ENCODE measurements at places on chromosomes 3 and 15.
A peak's percentile ranks its signal among the peaks of the same experiment; 100 is the strongest.

DNA sequence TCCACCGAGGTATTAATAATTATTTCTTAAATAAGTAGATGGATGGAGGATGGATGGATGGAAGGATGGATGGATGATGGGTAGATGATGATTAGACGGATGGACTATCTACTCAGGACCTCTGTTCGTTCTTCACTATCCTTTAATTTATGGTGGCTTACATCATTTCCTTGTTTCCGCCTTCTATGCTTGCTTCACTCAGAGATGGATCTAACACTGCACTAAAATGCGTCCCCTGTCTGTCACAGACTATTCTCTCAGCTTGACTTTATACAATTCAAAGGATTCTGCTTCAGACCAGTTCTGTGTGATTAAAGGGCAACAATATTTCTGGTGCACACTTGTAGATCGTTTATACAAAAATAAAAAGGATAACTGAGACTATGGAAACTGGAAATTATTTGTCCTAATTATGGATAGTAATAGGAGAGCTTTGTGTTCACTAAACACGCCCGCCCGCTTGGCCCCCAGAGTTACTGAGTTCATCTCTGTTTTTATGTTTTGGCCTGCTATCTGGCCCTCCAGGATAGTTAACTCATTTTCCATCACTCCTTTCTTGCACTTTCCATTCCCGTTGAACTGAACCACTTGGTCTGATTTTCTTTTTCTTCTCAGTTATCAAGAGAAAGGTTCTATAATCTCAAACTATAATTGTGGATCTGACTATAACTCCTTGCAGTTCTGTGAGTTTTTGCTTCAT is 41.4 kb upstream of the CA12 start:
- DNase-seq = no peak

- no peak for DNase-seq
These were observed 31.2 kb downstream of the GOLGB1 start for GRCh38 chr3:121718205-121718846.

DNA sequence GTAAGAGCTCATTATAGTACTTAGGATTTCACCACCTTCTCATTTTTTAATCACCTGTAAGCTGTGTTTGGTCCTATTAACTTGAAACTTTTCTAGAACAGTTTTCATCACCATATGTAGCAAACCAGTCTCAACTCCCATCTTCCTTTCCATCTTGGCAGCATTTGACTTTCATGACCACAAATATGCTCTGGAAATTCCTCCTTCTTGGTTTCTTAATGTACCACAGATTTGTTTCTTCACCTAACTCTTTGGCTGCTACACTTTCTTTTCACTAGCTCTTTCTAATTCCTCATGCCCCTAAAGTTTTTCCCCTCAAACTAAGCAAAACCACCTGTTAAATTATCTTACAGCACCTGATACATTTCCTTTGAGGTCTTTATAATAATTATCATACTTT is 13.2 kb upstream of the NMB start:
- DNase-seq = no peak

DNA sequence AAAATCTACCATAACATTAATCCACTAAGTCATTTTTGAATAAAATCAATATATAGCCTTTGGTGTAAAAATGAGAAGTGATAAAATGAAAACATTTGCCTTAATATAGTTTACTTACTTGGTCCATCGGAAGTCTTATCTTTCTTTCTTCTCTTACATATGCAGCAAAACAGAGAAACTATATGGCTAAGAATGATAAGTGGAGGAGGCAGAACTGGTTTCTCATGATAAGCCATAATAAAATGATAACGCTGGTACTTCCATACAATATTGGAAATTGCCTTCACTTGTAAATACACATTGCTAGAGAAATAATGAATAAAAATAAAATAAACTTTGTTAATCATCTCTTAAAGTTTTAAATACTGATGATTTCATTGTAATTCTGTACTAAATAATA is 47.8 kb upstream of the USP50 start:
- DNase-seq = no peak

GRCh38 chr15:52121896-52122295 is 9.3 kb upstream of the BCL2L10 start:
- no peak for DNase-seq

DNA sequence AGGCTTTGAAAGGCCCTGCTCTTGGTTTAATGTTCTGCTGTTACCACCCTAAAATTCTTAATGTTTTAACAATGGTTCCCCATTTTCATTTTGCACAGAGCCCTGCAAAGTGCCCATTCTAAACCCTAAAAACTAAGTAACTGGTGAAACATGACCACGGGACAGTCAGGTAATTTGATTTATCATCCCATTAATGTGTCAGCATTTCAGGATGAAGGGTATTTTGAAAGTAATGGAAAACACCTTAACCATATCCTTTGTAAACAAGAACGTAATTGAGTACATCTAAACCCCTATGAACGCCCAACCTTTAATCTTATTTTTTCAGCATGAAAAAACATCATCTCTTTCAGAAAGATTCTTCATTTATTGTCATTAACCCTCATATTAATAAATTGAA is 164.9 kb upstream of the IL12A start:
- no peak for DNase-seq

GRCh38 chr3:97579365-97579764 is 185.2 kb upstream of the ARL6 start:
- DNase-seq = no peak

DNA sequence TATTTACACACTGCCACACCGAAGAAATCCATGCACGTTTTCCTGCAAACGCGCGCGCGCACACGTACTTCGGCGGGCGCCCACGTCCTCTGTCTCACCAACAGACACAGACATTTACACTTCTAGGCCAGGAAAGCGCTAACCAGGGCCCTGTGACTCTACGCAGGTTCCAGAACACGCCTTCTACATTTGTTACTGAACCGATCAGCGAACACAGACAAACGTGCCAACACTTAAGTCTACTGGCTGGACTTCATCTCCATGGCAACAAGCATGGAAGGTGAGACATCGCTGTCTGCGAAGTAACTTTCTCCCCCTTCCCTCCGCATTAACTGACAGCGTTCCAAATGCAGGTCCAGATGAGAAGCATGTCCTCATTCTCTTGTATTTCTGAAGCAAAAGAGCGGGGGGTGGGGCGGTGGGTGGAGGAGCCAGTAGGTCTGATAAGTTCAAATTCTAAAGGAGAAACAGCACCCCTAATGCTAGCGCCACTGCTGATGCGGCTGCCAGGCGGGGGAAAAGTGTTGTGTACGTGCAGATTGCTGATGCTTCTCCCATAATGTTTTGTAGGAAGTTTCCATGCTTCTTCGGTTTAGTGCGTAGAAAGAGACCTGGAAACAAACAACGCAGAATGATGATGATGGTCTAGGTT is at the start of gene CTXN2:
Gene CTXN2 (plus strand): TSS at position 92 of the 652 bp plus-strand sequence. CDS start 9,636 bp downstream, outside the sequence.
- DNase-seq = no peak

DNA sequence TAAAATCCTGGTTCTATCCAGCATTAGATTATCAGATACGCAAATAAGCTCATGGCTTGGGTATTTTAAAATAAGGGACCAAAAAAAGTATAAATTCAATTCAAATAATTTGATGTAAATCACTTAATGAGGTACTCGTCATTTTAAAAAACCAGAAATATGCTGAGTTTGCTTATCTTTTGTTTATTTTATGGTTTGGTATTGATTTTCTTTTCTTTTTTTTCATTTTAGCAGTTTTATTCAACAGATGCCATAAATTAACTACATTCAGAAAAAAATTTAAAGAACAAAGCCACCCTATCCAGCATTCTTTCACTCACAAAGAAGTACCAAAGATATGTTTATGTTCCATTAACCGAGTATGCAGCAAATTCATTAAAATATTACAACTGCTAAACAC is 22.6 kb downstream of the DENND4A start:
- DNase-seq = no peak

DNA sequence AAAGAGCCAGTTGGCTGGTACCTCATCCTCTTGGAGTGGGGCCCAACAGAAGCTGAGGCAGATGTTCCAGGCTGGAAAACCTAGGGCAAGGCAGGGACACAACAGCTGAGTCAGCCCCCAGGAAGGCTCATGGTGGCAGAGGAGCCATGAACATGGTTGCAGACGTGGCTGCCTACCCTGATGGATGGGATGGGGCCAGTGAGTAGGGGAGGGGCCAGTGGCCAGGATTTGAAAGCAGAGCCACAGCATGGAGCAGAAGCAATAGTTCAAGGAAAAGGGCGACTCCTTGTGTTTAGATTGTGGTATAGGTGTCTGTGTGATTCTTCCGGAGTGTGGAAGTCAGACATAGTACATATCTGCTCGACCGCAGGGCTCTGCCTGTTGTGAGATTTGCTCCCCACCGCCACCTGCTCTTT is 24.2 kb downstream of the PXYLP1 start:
- peak; percentile 31 for DNase-seq

DNA sequence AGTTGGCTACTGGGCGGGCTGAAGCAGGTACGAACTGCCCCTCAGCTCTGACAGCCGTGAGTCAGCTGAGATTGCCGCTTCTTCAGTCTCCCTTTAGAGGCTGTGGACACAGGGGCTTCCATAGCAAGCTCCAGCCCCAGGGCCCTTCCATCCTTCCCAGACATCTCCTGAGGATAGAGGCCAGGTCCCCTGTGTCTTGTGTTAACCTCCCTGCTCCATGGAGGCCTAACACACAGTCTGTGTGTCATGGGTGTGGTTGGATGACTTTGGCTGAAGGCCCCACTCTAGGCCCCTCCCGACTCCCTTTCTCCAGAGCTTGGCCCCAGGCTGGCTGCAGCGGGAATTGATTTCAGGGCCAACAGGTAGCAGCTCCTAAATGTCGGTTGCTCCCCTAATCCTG is 116.1 kb upstream of the TLE3 start:
- no peak for DNase-seq

GRCh38 chr3:184784731-184785500 is 27.1 kb upstream of the VPS8 start:
- no peak for DNase-seq

DNA sequence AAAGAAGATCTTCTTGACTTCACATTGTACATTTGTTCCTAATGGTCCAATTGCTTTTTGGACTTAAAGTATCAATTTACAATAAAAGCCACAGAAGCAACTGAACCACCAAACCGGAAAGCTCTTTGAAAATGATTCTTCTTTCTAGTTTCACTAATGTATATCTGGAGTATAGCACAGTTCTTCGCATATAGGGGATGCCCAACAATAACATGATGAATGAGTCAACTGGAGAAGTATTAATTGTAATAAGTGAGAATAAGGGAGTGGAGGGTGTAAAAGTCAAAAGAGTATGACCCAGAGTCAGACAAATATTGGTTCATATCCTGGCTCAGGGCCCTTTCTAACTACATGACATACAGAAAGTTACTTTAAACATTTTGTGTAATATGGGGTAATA is 425.2 kb downstream of the ZBTB20 start:
- no peak for DNase-seq

DNA sequence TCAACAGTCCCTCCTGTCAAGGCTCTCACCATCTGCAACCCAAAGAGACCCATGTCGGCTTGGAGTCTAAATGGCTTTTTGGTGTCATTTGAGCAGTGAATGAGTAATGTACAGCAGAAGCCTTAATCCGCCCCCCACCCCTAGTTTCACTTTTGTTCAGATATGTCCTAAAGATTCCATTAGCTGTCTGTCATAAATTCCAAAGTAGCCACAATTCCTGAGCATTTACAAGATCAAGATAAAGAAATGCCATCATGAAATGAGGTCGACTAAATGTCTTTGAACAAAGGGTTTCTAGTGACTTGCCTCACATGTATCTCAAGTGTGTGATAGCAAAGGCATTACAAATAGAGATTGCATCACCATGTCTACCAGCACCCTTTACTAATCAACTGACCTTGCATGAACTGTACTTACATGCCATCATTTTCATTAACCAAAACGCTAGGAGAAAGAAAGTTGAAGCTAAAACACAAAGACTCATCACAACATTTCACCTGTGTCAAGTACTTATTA is 123.8 kb upstream of the PHLDB2 start:
- DNase-seq = no peak

- DNase-seq = no peak
These were observed 76.0 kb upstream of the ATP10A start for GRCh38 chr15:25939122-25939521.

DNA sequence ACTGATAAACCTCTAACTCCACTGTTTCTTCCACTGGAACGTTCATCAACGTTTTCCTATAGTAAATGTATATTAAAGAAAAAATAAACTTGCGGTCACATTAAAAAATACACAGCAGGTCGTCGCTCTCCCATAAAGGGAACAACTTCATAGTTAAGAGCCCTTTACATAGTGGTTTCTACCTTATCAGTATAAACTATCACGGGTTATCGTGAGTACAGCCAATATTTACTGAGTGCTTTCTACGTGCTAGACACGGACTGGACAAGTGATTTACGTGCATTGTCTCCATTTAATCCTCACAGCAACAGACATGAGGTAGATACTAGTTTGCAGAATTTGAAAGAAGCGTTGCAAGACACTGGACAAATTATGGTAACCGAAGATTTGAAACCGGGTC is 964 bp upstream of the TASOR start:
- DNase-seq = no peak

DNA sequence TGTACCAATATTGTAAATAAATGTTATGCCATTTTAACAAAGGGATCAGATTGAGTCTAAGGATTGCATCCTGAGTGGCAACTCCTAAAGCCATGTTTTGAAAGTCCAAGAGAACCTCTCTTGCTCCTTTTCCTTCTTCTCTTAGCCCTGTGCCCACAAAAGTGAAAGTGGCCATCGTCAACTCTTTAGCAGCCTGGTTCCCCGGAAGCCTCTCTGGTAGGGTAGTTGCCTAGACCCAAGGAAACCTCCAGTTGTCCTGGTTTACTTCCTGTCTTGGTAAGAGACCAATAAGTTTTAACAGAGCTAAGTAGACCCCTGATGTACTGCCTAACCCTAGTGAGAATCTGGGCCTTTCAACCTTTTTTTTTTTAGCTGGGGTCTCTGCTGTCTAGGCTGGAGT is 10.2 kb upstream of the ITPKA start:
- DNase-seq = no peak

DNA sequence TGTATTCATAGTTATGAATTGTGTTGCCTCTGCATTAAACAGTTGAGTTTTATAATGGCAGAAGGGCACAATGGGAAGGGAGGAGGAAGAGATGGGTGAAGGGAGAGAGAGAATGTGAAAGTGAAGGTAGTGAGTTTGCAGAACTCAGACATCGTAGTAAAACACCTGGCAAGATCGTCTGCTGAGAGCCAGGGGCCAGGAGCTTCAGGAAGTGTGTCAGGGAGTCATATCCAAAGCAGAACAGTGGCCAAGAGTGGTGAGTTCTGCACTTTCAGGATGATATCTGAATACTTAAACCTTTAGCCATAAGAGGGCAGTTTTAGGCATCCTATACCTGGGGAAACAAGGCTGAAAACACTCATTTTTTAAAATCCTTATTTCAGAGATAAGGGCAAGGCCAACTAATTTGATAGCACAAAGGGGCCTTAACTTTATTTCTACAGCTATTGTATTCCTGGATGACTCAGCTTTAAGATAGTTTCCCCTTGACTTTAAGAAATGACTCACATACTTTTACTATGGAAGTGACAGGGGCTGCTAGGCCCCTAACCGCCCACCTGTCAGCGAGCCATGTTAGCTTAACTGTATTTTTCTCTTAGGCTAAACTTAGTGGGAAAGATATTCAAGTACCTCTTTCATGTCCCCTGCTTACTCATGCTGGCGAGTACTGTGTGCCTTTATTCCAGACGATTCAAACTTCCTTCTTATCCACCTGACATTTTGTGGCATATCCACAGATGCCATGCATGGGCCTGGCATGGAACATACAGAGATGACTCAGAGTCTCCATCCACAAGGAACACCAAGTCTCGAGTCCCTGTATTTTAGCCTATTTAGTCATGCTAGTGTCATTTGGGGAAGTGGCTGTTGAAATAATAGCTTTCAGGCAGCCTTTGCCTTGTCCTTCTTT is 53.9 kb downstream of the RLBP1 start:
- DNase-seq = no peak

Data from activated T-helper 1 cell treated with anti-CD3 and anti-CD28 coated beads, Interleukin-12 subunit alpha, Interleukin-12 subunit beta, Interleukin-2, Interleukin-4 antibody, amounts not matched to agents 30 ng/mL and 10 ng/mL and 1 ng/mL, durations not matched to agents 14 hours and 24 hours and 36 hours (primary cell).